ENCODE measurements at places on chromosomes 3 and 15.

- DNase-seq: no peak
These were observed 18.3 kb downstream of the PLCD1 start for GRCh38 chr3:38011111-38011510.

GRCh38 chr3:38154033-38154494 is 11.3 kb upstream of the OXSR1 start:
- DNase-seq: no peak

- no peak for DNase-seq
These were observed 53.2 kb downstream of the MEF2A start for GRCh38 chr15:99618941-99619411.

DNA sequence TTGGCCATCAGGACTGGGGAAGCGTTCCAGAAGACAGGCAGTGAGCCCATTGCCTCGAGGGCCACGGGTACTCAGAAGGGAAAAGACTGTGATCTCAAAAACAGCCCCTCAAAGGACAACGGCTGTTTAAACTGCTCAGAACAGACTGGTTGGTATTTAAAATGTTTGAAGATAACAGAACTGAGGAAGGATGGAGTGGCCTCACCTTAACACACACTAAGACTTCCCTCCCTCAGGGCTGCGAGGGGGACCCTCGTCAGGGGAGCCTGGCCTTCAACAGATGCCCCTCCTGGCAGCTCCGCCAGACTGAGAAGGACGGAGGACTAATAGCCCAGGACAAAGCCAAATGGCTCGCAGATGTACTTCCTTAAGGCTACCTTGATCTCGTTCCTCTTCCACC is 2.6 kb downstream of the STIMATE start:
- DNase-seq: no peak

DNA sequence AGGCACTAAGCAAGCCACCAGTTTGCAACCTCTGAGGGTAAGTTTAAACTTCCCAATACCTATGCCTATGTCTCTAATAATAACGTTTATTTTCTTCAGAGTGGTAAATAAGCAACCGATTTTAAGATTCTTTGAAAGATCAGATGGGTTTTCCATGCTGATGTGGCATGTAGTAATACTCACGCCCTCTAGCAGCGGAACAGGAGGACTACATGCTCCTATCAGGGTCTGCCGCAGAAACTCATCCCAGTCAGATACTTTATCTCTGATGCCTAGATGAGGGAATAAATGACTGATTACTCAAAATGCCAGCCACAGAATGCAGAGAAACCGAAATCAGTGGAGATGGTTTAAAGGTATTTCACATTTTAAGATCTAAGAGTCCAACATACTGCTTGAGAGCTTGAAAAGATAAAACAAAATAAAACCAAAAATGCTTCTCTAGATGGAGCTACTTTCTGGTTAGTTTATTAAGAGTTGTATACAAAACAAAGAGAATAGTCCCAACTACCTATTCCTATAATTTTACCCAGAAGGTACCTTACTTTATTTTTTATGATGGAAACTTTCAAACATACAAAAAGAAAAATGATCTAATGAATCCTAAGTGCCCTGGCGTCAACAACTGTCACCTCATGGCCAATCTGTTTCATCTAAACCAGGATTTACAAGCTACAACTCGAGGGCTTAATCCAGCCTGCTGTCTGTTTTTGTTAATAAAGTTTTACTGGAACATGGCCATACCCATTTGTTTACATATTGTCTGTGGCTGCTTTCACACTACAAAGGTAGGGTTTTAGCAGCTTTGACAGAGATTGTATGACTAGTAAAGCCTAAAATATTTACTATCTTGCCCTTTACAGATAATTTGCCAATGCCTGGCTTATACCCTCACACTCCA is 37.5 kb upstream of the STIMATE start:
- peak; percentile 1 for DNase-seq

DNA sequence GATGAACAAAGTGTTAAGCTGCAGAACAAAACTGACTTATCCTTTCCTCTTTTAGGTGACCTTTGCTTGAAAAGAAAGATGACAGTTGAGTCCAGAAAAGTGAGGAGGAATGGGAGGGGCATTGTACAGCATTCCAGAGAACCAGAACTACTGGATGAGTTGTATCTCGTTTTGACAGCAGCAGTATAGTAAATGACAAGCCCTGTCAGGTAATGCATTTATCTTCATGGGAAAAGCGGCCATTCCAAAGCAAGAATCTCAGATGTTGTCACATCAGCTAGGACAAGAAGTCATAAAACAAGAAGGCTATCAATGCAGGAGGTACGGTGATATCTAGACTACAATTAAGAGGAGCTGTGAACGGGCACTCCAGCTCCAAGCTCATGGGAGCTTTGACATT is 421.5 kb downstream of the MAGI1 start:
- DNase-seq: no peak

GRCh38 chr3:141737093-141737492 is 1.0 kb upstream of the RNF7 start:
- no peak for DNase-seq

DNA sequence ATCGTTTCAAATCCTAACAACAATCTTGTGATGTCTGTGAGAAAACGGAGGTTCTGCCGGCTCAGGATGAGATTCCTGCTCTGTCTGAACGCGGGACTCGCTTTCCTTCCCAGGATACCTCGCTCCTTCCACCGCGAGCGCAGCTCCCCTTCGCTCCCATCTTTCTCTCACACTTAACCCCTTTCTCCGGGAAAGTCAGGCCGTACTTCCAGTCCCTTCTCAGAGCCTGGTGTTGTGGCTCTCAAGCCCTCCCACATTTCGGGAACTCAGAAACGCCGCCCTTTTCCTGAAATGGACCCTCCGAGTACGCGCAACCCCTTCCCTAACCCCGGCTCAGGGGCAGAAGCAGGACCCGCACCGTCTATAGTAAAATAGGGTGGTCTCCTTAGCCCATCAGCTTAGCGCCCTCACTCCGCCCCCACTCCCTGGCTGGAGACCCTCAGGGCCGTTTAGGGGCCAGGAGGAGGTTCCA is 378 bp upstream of the FEM1B start:
- peak; percentile 51 for DNase-seq

- DNase-seq: no peak
These were observed 80.6 kb downstream of the ZNF385D start for GRCh38 chr3:21670386-21670785.

DNA sequence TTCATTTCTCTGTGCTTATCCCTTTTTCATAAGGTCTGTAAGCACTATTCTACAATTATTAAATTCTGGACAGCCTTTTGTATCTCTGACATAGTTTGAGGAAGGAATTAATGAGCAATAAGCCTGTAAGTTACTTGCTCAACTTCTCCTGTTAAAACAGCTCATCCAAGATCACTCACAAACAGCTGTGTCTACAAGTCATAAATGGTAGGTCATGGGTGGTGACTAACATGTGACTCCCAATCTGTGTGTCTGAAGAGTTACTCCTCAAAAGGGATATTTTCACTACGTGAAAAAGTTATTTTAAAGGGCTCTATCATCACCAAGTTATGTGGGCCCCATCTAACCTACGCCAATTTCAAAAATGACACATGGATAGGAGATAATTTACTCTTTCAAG is 145.2 kb upstream of the CBLB start:
- DNase-seq: no peak

DNA sequence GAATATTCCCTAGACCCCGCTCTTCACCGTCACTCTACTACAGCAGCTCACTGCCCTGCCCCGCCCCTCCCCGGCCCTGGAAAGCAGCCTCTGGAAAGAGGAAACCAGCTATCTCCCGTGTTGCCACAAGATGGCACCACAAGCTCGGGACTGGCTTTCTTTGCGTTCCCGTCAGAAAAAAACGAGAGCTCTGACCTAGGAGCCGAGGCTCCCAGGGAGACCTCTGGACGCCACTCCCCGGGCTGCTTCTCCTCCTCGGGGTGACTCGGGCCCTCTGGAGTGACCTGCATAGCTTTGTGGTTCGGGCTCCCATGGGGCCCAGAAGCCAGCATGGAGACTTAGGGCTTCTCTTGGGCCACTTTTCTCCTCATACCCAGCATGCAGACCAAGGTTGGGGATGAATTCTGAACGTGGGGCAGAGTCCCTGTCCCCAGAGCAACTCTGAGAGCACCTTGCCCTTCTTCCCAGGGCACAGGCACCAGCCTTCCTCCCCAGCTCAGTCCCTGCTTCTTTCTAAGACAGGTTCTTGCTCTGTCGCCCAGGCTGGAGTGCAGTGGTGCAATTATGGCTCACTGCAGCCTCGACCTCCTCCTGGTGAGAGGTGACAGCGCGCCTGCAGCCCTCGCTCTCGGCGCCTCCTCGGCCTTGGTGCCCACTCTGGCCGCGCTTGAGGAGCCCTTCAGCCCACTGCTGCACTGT is 19.0 kb downstream of the STOML1 start:
- peak; percentile 76 for DNase-seq

GRCh38 chr3:2861120-2861519 is 249.1 kb downstream of the IL5RA start:
- no peak for DNase-seq
